NCI-H2171 treated with DMSO at 0.1 percent for 48 hours (cell line): ENCODE measurements at places on chromosomes 13 and 19.

GRCh38 chr19:294946-295686 is 3.9 kb upstream of the PLPP2 start:
- peak; percentile 38 for DNase-seq

GRCh38 chr13:53336441-53337160 is 308.0 kb downstream of the OLFM4 start:
- DNase-seq, result no peak

- DNase-seq, result peak; percentile 61
Measured at GRCh38 chr13:114339857-114340534, 25.7 kb downstream of the CHAMP1 start.

DNA sequence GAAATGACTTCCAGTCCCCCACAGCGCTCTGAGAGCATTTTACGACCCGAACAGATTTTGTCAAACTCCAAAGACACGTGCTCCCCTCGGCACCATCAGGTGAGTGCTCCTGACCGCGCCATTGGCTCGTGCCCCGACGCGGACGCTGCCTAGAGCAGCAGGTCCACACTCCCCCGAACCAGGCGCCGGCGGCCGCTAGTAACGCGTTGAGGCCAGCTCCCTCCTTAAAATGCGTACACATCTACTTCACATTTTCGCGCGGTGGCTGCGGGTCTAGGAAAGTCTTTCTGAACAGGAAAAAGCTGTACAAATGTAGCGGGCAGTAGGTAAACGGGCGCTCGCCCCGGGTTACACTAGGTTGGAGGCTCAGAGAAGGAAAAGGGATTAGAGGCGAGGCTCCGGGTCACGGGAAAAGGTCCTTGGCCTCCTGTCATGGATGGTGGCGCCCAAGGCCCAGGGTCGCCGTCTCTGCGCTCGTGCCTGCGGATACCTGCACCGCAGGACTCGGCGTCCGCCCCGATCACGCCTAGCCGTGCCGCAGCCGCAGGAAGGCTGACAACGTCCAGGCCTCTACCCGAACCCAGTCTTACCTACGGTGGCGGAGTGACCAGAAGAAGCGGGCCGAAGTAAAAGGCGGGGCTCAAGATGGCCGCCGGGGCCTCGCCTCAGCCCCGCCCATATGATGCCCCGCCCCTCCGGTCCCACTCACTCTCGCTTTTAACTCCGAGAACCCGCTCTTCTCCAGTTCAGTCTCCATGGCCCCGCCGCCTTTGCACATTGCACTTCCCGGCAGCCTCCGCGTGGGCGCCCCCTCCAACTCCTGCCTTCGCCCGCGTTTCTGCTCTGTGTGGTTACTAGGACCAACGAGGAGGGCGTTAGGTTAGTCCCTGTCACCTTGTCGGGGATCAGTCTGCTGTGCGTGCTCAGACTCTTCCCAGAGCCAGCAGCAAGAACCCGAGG is at the start of gene ESD:
ESD (minus strand) TSS at position 647 of the 960 bp plus-strand sequence. CDS start 5,748 bp downstream, outside the sequence.
- DNase-seq, result peak; percentile 84

GRCh38 chr13:31055589-31055988 is 106.1 kb downstream of the HSPH1 start:
- DNase-seq, result no peak

- peak; percentile 98 for DNase-seq
Measured at GRCh38 chr19:29564574-29565005, 38.8 kb downstream of the VSTM2B start.

DNA sequence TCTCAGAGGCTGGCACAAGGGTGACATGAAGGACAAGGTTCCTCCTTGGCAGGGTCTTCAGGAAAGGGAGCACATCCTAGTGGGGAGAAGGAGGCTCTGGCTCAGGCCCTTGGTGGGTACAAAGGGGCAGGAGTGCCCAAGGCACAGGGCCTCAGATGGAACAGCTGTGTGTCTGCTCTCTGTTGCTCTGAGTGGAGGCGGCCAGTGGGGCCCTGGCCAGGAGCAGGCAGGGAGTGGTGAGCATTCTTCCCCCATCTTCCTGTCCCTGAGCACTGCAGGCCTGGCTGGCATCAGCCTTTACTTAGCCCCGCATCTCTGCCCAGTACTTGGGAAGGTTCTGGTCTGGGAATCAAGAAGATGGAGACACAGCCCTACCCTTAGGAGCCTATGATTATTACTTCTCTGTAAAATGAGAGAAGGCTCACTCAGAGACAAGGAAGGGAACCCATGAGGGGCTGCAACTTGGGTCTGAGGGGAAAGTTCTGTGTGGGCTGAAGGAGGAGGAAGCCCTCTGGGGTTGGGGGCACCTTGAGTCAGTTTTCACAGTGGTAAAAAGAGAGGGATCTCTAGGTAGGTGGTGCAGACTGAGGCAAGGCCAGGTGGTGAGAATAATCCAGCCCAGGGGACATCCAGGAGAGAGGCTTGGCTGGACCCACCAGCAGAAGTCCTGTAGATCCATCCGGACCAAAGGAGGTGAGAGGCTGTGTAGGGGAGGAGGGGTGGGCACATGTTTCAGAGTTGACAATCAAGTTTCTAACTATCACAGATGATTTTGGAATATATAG is 173.5 kb downstream of the TSHZ3 start:
- no peak for DNase-seq

GRCh38 chr19:30307191-30307974 is 64.8 kb upstream of the ZNF536 start:
- DNase-seq, result peak; percentile 61

GRCh38 chr19:44607049-44607448 is 6.3 kb upstream of the IGSF23 start:
- no peak for DNase-seq

DNA sequence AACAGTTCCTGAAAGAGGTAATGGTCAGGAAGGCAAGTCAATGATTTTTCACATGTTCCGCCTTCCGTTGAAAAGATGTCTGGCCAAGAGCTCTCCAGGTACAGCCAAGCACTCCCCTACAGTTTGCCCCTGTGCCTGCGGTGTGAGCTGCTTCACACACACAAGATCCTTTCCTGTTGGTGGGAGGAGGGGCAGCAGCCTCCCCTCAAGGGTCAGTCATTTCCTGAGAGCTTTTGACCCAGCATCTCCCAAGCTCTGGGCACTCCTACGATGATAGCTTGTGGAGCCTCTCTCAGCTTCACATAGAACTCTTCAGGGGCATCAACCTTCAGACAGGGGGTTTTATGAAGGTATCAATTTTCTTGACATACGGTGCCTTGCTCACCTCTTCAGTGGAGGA is 86.9 kb downstream of the DOCK9 start:
- no peak for DNase-seq

DNA sequence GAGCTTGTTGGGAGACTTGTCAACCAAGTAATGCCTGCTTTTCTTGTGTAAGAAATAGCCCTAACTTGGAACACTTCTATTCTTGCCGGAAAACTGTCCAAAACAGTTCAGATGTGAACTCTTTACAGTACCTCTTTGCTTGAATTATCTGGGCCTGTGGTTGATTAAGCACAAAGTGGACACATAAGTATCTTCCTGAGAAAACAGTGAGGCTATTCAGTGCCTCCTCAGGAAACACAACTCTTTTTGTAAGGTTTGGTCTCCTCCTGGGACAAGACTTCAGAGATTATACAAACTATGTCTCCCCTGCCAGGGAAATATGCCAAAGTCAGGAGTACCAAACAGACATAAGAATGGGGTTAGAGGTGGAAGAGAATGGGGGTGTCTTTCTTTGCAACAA is 127.7 kb downstream of the LACC1 start:
- no peak for DNase-seq

- DNase-seq, result no peak
Measured at GRCh38 chr13:35697186-35697730, 220.8 kb upstream of the MAB21L1 start.

- no peak for DNase-seq
Measured at GRCh38 chr13:106799781-106800335, 231.9 kb upstream of the ARGLU1 start.

GRCh38 chr19:50968716-50969412 is 527 bp downstream of the KLK6 start:
- DNase-seq, result no peak

GRCh38 chr19:2223959-2224358 is 12.2 kb downstream of the PLEKHJ1 start:
- DNase-seq, result no peak

DNA sequence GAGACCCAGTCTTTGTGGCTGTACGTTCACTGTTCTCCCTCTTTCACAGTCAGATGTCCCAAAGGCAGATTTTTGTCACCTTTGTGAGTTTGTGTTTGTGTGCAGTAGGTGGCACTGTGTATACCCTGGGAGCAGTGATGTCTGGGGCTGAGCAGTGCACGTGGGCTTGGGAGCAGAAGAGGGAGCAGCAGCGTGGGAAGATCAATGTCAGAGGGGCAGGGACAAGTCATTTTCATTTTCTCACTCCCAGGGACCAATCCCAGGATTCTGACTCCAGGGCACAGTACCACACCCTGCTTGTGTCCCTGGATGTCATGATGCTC is 2.0 kb upstream of the PSG6 start:
- DNase-seq, result no peak

GRCh38 chr13:77999746-78000145 is 81.1 kb upstream of the EDNRB start:
- no peak for DNase-seq

DNA sequence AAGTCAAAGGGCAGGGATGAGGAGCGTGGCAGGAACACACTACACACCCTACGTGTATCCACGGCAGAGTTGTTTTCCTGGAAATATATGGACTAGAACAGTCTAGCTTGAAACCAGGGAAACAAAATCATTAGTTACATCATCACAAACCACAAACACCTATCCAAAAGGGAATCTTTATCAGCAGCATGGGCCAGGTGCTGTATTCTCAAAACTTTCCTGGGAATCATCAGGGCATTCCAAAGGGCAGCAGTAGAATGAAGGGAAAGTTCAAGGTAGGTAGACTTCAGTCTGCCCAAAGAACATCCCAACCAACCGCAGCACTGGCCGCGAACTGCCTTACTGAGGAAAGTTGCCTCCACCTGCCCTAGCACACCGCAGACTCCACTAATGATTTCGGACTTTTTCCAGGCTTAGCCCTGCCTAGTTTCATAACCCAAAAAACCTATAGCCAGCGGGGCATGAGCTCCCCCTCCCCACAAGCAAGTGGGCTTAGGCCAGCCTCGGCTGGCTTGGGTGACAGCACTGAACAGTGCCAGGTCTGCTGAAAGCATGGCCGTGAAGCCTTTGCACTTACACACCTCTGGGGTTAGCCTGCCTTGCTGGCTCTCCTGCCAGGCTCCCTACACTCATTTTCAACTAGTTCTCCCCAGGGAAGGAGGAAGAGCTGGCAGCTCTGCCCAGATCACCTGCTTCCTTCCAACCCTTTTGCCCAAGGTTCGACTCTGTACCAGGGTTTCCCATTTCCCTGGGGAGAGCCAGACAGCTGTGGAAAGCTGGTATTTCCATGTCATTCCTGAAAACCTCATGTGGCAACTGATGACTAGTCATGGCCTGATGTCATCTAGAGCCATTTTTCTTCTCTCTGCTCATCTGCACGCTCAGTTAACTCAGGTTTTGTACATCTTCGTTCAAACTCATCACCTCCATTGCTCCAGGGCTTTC is 77.3 kb upstream of the UBAC2 start:
- peak; percentile 30 for DNase-seq

DNA sequence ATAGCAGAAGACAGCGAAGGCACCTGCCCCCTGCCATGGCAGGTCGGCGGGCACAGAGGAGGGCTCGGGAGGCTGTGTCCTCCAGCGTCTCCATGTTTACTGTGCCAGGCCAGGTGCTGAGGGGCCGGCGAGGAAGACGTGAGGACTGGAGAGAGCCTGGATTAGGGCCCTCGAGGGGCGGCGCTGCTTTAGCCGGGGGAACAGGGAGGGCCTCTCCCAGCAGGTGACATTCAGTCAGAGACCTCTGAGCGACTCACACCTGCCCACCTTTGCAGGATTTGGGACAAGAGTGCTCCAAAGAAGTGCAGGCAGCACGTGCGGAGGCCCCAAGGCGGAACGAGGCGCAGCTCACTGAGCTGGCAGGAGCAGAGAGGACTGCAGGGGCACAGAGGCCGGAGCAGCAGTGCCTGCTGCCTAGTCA is 17.6 kb downstream of the KDM4B start:
- no peak for DNase-seq

GRCh38 chr19:15612342-15612741 is 2.7 kb upstream of the CYP4F8 start:
- DNase-seq, result no peak

DNA sequence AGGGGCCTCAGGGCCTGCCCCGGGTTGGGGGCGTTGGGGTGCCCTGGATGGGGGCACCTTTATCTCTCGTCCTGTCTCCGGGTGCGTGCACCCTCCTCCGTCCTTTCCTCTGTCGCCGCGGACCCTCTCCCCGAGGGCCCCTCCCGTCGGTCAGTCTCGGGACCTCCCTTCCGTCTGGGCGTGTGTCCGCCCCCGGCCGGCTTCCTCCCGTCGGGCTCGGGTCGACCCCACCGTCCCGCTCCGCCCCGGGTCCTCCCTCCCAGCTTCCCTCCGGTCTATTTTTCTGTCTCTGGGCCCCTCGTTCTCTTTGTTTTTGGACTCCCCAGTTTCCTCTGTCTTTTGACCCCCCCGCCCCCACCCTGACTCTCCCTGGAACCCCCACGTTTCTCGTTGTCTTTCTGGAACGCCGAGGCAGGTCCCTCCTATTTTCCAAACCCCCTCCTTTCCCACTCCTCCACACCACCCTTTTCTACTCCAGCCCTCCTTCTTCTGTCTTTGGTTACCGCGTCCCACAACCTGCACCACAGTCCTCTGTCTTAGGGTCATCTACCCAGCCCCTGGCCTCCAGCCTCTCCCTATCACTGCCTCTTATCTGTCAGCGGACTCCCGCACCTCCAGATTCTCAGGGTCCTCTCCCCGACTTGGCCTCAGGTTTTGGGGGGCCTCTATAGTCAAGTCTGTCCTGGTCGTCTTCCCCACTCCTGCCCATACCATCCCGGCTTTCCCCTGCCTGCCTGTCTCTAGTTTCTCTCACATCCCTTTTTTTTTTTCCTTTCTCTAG is 757 bp downstream of the EGLN2 start:
- DNase-seq, result no peak

GRCh38 chr13:23146811-23147625 is 33.8 kb upstream of the SGCG start:
- no peak for DNase-seq

GRCh38 chr13:19181021-19181620 is 503 bp downstream of the TUBA3C start:
- DNase-seq, result no peak

GRCh38 chr13:110432522-110432921 is 125.4 kb downstream of the COL4A2 start:
- no peak for DNase-seq

- DNase-seq, result no peak
Measured at GRCh38 chr13:63909726-63910375, 2494.2 kb upstream of the PCDH20 start.

GRCh38 chr19:35883882-35884281 is 15.5 kb downstream of the APLP1 start:
- no peak for DNase-seq

DNA sequence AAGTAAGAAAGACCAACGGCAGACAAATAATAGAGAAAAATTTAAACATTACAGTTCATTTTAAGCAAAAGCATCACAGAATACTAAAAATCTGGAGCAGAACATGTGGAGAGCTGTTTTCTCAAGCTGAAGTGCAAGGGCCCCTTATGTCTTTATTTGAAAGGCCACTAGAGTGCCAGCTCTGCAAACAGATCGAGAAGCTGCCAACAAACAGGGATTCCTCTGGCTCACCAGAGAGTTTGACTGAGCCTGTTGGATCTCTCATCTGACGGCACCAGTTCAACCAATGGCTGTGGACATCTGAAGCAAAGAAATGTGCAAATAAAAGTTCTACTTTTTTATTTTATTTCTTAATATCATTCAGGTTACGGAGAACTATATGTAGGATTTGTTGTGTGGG is 119.7 kb downstream of the COL4A2 start:
- DNase-seq, result no peak
